ENCODE measurements at places on chromosomes 2 and 18.

DNA sequence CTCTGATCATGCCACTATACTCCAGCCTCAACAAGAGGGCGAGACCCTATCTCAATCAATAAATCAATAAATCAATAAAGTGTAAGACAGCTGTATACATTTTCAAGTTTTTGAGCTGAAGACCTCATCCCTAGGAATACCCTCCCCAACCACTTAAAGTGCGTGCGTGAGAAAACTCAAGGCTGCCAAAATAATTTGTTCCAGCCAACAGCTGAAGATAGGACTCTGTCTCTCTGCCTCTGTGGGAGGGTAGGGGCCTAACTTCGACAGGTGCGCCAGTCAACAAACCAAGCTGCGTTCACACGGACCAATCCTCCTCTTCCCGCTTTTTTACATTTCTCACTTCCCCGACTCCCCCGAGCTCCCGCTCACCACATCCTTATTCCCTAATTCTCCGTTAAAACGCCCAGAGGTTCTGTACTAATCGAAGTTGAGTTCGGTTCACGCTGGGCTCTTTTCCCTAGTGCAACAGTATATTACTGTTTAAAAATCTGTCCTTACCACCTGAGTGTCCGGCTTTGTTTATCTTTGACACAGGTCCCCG is 618 bp downstream of the POLR2D start:
- H3K4me1 ChIP-seq: peaks cover 35% of the 10 kb centered on the region
- peak overlapping the region; percentile 98 for H3K4me3 ChIP-seq
- no peaks in the 10 kb centered on the region for H3K27me3 ChIP-seq
- peaks cover 18% of the 10 kb centered on the region for H3K36me3 ChIP-seq

DNA sequence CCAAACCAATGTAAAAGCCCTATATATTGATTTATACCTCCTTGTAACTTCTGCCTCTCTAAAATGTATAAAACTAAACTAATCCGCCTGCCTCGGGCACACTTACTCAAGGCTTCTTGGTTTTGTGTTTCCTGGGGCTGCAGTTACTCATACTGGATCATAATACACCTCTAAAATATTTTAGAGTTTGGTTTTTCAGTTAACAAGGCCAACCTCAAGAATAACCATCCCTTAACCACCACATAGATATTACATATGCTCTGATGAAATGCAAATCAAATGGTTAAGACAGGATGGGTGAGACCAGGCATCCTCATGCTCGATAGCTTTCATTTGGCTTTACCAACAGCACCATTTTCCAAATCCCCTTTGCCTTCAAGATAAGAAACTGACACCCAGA is 46.4 kb downstream of the UXS1 start:
- DNase-seq: no peak
- no peak overlapping the region for H3K4me3 ChIP-seq
- H3K27me3 ChIP-seq: no peaks in the 10 kb centered on the region
- no peak overlapping the region for H3K27ac ChIP-seq
- H3K4me1 ChIP-seq: peaks cover 16% of the 10 kb centered on the region

DNA sequence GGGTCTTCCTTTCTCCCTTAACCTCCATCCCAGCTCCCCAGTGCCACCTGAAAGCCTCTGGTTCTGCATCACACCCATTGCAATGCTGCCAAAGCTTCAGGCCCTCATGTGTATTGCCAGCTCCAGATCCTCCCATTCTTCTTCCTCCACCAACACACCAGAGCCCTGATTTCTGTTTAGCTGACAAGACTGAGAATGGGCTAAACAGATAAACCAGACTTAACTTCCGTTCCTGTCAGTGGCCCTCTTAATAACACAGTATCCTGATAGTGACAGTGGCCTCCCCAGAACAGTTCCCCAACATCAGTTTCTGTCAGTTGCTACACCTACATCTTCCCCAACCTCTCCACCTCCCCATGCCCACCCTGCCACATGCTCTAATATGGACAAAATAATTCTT is 31.3 kb upstream of the C1D start:
- DNase-seq: no peak
- no peak overlapping the region for H3K27ac ChIP-seq
- H3K4me3 ChIP-seq: no peak overlapping the region
- H3K27me3 ChIP-seq: no peaks in the 10 kb centered on the region
- no peaks in the 10 kb centered on the region for H3K36me3 ChIP-seq

- no peaks in the 10 kb centered on the region for H3K4me1 ChIP-seq
- DNase-seq: no peak
- H3K27ac ChIP-seq: no peak overlapping the region
- H3K27me3 ChIP-seq: no peaks in the 10 kb centered on the region
Measured at GRCh38 chr18:2180586-2180985, 390.7 kb downstream of the METTL4 start.

DNA sequence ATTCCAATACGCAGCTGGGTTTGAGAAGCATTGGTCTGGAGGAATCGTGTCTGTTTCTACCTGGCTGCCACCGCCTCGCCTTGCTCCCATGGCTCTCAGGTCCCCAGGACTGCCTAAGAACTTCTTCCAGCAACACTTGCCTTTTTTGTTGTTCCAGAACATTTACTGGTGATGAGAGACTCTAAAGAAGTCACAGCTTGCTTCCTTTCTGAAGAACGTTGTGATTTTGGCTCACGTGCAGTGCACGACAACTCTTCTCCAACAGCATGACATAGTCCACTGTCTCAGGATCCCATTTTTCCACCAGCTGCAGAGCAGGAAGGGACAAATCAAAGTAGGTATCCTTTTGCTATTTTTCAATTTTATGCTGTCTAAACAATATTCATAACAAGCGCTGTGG is 940.9 kb downstream of the SLC4A3 start:
- H3K36me3 ChIP-seq: no peaks in the 10 kb centered on the region
- no peak overlapping the region for H3K4me3 ChIP-seq
- H3K27me3 ChIP-seq: no peaks in the 10 kb centered on the region
- no peak overlapping the region for H3K27ac ChIP-seq
- no peak for DNase-seq

DNA sequence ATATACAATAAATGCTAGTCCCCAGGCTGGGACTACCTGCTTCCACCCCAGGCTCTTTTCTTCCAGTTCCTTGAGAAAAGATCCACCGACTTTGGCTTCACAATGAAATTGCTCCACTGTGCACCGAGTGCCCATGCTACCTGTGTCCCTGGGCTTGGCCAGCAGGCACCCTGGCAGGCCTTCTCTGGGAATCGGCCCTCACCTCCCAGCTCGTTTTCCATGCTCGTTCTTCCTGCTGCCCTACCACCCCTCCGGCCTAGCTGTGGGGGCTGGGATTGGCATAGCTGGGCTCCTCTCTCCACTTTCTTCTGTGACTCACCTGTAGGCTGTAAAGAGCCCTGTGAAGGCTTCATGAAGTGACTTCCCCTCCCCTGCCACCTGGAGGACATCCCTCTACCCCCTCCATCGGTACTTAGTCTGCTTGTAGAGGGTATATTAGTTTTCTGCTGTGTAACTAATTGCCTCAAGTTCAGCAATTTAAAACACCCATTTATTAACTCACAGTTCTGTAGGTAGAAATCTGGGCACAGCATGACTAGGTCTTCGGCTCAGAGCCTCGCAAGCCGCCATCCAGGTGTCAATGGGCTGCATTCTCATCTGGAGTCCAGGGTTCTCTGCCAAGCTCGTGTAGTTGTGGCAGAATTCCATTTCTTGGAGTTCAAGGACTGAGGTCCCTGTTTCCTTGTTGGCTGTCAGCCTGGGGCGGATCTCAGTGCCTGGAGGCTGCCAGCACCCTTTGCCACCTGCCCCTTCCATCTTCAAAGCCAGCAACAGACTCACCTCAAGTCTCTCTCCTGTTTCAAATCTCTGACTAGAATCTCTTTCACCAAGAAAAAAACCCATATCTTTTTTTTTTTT is 57.6 kb downstream of the DPYSL5 start:
- no peak overlapping the region for H3K4me3 ChIP-seq
- H3K27me3 ChIP-seq: peaks cover 11% of the 10 kb centered on the region
- H3K36me3 ChIP-seq: no peaks in the 10 kb centered on the region

GRCh38 chr2:74864728-74865722 is 31.1 kb downstream of the HK2 start:
- H3K27ac ChIP-seq: no peak overlapping the region
- peaks cover 25% of the 10 kb centered on the region for H3K36me3 ChIP-seq
- H3K27me3 ChIP-seq: no peaks in the 10 kb centered on the region
- DNase-seq: peak; percentile 20

GRCh38 chr2:70516596-70516995 is 37.0 kb downstream of the TGFA start:
- H3K4me1 ChIP-seq: peaks cover 9% of the 10 kb centered on the region
- no peaks in the 10 kb centered on the region for H3K36me3 ChIP-seq

DNA sequence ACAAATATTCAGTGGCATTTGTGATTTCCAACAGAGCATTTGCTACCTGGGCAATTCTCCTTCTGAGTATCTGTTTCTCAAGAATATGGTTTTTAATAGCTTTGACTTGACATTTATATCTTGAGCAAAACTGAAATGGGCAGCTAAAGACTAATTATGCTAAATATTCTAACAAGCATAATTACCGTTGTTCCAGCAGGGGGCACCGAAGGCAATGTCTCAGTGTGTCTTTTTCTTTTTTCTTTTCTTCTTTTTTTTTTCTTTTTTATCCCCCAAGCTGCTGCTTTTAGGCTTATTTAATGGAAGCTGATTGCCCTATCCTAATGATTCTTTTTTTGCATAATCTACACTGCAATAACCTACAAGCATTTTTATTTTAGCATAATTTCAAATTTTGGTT is 138.9 kb upstream of the NABP1 start:
- peak; percentile 41 for DNase-seq
- H3K36me3 ChIP-seq: no peaks in the 10 kb centered on the region
- H3K4me3 ChIP-seq: no peak overlapping the region
- H3K4me1 ChIP-seq: peaks cover 25% of the 10 kb centered on the region
- H3K27me3 ChIP-seq: no peaks in the 10 kb centered on the region
- H3K27ac ChIP-seq: no peak overlapping the region

GRCh38 chr2:39377226-39377939 is 59.7 kb downstream of the MAP4K3 start:
- peaks cover 54% of the 10 kb centered on the region for H3K4me1 ChIP-seq
- no peak overlapping the region for H3K4me3 ChIP-seq
- no peaks in the 10 kb centered on the region for H3K27me3 ChIP-seq
- DNase-seq: no peak
- peak overlapping the region; percentile 25 for H3K27ac ChIP-seq
- H3K36me3 ChIP-seq: peaks cover 36% of the 10 kb centered on the region

DNA sequence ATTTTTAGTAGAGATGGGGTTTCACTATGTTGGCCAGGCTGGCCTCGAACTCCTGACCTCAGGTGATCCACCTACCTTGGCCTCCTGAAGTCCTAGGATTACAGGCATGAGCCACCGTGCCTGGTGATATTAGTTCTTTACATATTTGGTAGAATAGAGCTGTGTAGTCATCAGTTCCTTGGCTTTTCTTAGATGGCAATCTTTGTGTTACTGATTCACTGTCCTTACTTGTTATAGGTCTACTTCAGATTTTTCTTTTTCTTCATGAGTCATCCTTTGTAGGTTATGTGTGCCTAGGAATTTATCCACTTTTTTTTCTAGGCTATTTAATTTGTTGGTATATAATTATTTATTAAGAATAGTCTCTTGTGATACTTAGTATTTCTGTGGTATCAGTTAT is 30.3 kb upstream of the ZSWIM2 start:
- peaks cover 3% of the 10 kb centered on the region for H3K36me3 ChIP-seq
- DNase-seq: no peak

DNA sequence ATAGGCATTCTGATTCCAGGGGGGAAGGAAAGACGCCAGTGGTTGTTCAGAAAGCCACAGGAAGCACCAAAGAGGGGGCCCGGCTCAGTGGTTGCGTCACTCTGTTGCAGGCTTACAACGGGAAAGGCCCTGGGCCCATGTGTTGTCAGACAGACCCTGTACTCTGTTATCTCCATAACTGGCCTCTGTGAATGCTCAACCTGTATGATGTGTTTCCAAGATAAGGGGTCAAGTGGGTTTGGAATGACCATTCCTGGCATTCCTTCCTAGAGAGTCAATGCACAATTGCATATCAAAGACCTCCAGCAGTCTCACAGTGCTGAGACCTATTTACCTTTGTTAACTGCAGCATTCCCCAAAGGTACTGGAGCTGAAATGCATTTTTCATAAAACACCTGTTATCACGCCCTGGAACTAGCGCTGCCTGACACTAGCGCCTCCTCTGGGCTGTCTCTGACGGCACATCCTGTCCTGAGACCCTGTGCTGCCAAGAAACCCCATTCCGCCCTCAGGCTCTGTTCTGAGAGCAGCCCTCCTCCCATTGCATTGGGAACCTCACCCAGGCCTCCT is 13.2 kb upstream of the LRRFIP1 start:
- peak; percentile 82 for DNase-seq
- H3K4me1 ChIP-seq: peaks cover 62% of the 10 kb centered on the region
- H3K4me3 ChIP-seq: 0 out of 2 replicates have a peak overlapping the region, but pooled peaks have one; percentile 2
- H3K36me3 ChIP-seq: peaks cover 1% of the 10 kb centered on the region
- peak overlapping the region; percentile 93 for H3K27ac ChIP-seq
- H3K27me3 ChIP-seq: peaks cover 1% of the 10 kb centered on the region

GRCh38 chr2:237159006-237159911 is 73.6 kb downstream of the COPS8 start:
- no peak overlapping the region for H3K4me3 ChIP-seq
- no peak overlapping the region for H3K27ac ChIP-seq
- no peaks in the 10 kb centered on the region for H3K27me3 ChIP-seq
- DNase-seq: no peak

DNA sequence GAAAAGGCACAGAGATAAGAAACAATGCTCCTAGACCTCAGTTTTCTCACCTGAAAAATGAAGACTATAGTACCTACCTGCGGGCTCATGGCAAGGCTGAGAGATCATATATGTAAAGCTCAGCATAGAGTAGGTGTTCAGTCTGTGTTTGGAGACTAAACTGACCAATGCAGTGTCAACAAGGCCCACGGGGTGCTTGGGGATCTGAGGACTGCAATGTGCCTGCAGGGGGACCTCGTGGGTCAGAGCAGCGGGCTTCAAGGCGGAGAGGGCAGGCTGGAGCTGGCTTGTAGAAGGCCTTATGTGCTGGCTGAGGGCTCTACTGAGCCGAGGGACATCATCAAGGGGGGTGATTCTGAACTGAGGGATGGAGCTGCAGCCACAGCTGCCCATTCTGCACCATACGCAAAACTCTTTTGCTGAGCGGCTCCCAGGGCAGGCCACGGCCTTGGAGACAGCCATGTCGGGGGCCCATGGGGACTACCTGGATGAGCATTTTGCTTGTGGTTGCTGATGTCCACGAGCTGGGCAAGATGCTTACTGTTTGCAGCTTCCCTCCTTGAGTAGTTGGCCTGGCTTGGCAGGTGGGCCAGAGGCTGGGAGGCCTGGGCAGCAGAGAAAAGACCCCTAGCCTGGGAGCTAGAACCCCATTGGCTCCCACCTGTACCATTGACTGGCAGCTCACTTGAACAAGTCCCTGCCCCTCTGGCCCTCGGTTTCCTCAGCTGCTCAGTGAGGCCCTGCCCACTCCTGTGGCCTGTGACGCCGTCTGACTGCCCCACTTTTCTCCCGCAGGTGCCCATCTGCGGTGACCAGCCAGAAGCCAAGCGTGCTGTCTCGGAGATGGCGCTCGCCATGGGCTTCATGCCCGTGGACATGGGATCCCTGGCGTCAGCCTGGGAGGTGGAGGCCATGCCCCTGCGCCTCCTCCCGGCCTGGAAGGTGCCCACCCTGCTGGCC is 23.5 kb downstream of the STEAP3 start:
- no peaks in the 10 kb centered on the region for H3K4me1 ChIP-seq
- H3K4me3 ChIP-seq: no peak overlapping the region
- H3K36me3 ChIP-seq: peaks cover 29% of the 10 kb centered on the region
- DNase-seq: no peak
- H3K27ac ChIP-seq: no peak overlapping the region

GRCh38 chr18:23244401-23244800 is 109.1 kb downstream of the CABLES1 start:
- no peak for DNase-seq
- H3K4me3 ChIP-seq: no peak overlapping the region
- H3K27me3 ChIP-seq: no peaks in the 10 kb centered on the region
- H3K36me3 ChIP-seq: peaks cover 44% of the 10 kb centered on the region

- H3K27ac ChIP-seq: no peak overlapping the region
- no peaks in the 10 kb centered on the region for H3K36me3 ChIP-seq
- H3K4me3 ChIP-seq: no peak overlapping the region
- DNase-seq: no peak
- H3K27me3 ChIP-seq: no peaks in the 10 kb centered on the region
- H3K4me1 ChIP-seq: peaks cover 3% of the 10 kb centered on the region
Measured at GRCh38 chr18:48190994-48191393, 218.2 kb downstream of the ZBTB7C start.

All from WTC11 (cell line).